ENCODE measurements at places on chromosomes 5 and 9.

DNA sequence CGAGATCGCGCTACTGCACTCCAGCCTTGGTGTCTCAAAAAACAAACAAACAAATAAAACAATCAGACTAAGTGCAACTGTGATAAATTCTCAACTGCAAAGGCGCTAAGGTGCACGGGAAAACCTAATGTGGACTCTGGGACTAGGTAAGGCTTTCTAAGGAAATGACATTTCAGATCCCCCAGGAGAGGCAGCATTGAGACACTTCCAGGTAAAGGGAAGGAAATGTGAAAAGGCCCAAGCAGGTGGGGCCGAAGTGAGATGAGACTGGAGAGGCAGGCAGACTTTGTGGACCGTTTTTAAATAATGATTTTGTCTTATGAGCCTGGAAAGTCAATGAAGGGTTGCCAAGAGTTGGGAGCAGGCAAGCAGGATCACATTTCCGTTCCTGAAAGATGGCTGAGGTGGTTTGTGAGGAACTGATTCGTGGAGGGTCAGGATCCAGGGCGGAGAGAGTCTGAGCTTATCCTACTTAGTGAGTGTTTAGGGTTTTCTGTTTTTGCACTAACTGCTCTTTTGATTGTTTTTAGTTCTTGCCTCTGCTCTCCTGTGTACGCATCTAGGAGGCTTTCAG, 2.0 kb upstream of the APBA1 start:
- no peak for DNase-seq

DNA sequence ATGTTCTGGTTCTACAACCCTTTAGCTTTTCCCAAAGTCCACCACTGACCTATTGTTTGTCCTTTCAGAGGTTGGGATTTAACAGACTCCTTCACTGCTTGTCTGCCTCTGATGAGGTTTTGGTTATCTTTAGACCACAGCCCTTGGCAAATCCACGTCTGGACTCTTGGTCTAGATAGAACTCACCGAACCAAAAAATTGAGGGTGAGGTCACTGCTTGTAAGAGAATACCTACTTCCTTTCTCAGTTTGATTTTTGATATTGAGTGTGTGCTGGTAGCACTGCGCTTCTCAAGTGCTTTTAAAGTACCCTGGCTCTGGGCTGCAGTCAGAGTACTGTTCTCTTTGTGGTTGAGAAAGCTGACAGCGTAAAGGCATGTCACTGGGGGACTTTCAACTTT, 61.7 kb downstream of the JMY start:
- DNase-seq, result no peak

DNA sequence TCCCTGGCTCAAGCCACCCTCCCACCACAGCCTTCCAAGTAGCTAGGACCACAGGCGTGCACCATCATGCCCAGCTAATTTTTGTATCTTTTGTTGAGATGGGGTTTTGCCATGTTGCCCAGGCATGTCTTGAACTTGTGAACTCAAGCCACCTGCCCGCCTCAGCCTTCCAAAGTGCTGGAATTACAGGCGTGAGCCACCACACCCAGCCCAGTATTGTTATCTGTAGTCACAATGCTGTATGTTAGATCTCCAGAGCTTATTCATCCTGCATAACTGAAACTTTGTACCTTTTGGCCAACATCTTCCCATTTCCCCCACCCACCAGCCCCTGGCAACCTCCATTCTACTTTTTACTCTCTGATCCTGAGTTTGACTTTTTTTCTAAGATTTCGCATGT, 37.5 kb downstream of the CREBRF start:
- DNase-seq, result no peak

DNA sequence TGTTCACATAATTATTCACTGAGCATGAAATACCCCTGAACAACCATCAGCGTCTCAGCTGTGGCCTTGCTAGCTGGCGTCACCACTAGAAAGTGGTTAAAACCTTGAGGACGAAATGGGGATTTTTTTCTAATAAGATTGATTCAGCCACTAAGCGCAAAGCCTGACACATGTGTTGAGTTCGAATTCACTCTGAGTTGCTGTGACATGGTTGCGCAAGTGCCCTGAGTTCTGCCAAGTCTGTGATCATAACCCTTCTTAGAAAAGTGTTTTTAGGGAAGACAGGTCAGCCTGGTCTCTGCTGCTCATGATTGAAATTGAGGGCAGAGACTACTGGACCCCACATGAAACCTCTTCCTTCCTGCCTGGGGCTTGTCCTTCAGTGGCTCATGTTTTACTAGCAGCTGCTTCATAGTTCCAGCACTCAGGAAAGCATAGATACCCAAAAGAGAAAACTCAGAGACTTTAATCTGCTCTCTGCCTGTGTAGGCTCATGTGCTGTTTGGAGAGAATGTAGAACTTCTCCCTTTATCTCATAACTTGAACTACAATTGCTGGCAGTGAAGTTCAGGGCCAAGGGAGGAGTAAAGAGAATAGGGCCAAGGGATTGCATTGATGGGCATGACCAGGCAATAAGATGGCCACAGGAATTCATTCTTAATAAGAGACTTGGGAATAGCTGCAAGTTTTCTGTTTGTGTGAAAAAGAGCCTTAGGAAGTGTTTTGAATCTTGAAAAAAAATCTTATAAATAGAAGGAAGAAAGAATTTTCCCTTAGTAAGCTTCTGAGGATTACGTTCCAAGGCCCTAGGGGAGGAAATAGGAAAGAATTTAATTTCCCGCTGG, 66.8 kb upstream of the CXCL14 start:
- no peak for DNase-seq

DNA sequence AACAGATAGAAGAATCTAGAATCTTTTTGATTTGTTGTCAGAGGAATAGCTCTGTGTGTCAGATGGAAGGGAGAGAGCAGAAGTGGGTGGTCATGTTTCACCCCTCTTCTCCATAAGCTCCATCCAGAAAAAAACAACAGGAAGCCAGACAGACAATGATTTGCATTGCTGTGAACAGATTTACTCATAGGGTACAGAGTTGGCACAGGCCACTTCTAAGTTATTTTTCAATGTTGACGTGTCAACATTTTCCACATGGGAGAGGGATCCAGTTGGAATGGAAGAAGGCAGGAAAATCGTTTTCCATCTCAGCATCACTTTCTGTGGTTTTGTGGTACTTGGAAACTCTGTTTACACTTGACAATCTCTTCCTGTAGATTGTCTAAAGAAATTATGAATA, 86.7 kb downstream of the INSYN2B start:
- no peak for DNase-seq

GRCh38 chr5:80986382-80986781, 26.2 kb downstream of the RASGRF2 start:
- DNase-seq, result no peak

GRCh38 chr9:16028548-16028947, 475.7 kb downstream of the CCDC171 start:
- no peak for DNase-seq

DNA sequence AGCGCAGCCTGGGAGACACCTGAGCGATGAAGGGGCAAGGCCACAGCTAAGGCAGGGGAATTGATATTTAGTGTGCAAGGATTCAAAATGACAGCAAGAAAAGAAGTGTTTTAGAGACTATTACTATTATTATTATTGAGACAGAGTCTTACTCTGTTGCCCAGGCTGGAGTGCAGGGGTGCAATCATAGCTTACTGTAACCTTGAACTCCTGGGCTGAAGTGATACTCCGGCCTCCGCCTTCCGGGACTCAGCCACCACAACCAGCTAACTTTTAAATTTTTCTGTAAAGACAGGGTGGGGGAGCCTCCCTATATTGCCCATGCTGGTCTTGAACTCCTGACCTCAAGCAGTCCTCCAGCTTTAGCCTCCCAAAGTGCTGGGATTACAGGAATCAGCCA, 3.3 kb upstream of the GRHPR start:
- no peak for DNase-seq

DNA sequence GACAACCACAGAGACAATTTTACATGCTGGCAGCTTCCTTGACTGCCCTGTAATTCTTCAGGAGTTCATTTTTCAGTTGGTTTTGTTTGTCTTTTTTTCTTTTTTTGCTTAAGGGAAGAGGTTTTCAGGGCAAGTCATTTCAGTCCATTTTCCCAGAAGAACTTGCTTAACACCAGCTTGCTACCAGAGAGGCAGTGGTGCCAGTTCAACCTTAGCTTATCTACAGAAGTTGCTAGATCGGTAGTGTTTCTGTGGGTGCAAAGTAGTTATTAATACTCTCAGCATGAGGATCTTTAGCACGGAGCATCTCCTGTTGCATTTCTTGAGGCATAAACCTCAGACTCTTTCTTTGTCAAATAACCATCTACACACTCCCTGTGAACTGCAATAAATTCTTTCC, 1.1 kb downstream of the SPEF2 start:
- no peak for DNase-seq

- DNase-seq, result no peak
Measured at GRCh38 chr9:31013371-31013770, 1371.1 kb upstream of the ACO1 start.

DNA sequence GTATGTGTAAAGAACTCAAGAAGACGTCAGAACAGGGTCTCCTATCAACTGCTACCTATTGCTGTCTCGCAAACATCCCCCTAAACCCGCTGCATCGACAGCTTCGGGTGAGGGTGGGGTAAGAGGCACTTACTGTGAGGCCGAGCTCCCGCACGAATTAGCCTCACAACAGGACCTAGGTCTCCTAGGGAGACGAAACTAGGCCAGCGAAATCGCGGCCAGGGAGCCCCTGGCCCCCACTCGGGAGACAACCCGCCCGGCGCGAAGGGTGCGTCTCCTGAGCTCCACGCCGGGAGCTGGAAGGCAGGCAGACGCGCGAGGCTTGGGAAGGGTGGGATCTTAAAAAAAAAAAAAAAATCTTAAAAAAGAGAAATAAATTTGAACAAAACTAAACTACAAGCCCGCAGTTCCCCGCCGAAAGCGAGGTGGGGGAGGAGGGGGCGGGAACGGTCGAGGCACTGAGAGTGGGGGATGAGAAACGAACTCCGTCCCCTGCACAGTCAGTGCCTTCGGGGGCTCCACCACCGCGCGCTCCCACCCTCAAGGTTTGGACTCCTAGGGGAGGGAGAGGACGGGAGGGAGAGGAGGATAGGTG, 33.0 kb upstream of the NFIB start:
- DNase-seq, result no peak

- no peak for DNase-seq
Measured at GRCh38 chr5:100901821-100902341, 1.2 kb downstream of the ST8SIA4 start.

GRCh38 chr5:141003791-141004611, 37.7 kb downstream of the PCDHAC2 start:
- no peak for DNase-seq

DNA sequence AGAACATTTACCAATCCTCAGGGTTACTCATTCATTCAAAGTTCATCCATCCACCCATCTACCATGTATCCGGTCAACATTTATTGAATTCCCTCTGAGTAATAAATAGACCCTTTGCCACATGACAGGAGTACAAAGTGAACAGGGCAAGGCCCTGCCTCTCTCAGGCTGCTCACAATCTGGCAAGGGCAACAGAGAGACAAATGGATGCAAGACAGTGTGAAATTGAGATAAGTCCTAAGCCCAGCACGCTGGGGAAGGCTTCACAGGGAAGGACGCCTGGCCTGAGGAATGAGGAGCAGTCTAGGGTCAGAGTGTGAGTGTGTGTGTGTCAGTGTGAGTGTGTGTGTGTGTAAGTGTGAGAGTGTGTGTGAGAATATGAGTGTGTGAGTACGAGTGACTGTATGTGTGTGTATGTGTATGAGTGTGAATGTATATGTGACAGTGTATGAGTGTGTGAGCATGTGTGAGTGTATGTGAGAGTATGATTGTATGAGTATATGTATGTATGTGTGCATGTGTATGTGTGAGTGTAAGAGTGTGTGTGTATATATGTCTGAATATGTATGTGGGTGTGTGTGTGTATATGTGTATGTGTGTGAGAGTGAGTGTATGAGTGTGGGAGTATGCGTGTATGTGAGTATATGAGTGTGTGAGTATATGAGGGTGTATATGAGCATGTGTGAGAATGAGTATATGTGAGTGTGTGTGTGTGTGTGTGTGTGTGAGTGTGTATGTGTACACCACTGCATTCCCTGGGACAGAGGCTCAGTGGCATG, 145.6 kb downstream of the FSTL4 start:
- DNase-seq, result no peak

DNA sequence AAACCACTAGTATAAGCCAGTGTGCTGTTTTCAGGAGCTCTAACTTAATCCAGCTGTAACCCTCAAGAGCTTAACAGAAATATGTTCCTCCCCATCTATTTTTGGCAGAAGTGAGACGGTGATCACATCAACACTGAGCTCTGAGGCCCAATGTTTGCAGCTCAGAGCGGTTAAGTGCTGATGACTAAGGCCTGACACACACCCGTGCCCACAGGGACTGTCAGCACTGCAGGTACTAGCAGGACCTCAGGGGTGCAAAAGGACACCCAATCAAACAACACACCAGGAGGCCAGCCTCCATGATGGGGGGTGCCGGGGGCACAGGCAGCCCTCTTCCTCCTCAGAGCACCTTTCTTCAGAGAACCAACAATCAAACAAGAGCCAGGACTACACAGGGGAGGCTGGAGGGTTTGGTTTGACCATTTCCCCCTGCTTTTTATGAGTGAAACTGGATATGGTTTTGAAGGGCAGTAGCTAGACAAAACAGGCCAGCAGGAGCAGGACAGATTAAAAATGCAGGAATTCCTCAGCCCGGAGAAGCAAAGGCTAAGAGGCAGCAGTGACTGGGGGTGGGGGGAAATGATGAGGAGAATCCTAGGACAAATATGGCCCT, 61.3 kb downstream of the RAPGEF1 start:
- no peak for DNase-seq

GRCh38 chr5:32779754-32780415, 68.8 kb downstream of the NPR3 start:
- DNase-seq, result no peak

DNA sequence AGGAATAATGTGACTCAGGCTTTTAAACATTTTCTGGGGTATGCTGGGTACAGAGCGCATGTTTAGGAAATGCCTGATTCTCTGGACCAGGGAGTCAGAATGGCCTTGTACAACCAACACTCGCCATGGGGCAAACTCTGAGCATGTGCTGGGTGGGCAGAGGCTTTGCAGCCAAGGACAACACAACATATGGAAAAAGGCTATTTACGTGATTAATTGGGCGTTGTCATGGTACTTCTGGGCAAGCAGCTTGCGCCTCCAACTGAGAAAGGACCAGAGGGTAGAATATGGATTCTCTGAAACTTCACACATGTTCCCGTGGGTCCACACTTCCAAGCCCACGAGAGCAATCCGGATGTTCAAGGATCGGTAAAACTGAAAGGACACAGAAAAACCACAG, 49.1 kb downstream of the NIPAL4 start:
- DNase-seq, result no peak

- DNase-seq, result no peak
Measured at GRCh38 chr5:91132550-91132949, 250.6 kb downstream of the ARRDC3 start.

DNA sequence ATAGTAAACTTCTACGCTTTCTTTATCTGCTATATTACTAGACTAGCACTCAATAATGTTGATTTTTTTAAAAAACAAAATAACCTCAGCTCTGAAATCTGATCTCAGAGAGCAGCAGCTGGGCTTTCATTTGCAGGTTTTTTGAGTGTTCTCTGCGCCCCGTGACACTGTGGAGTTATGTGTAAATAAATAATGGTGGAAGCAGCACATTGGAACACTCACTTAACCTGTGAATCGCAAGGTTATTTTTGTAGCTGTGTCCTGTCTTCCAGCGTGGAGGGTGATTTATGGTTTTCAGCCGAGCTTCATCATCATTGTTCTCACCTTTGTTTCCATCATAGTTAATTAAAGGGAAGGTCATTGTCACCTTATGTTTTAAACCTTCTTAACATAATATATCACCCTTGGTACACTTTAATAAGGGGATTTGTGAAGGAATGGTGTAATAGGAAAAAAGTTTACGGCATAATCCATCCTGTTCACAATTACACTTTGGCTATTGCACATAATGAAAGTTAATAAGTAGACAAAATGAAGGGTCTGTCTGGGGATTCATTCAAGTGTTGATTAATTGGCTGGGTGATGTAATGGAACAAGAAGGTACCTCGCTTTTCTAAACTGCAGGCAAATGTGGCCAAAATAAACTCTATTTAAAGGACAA, 493.3 kb upstream of the ADAMTS16 start:
- no peak for DNase-seq

Data from nucleus accumbens (tissue), 56 donors.